Stimulated activated CD4-positive, alpha-beta T cell treated with anti-CD3 and anti-CD28 coated beads, Interleukin-2, amount 100 ng/mL, for 48 hours (primary cell): ENCODE measurements at places on chromosomes 11 and 22.

GRCh38 chr11:18223591-18224387, 12.8 kb downstream of the SAA4 start:
- DNase-seq = no peak

DNA sequence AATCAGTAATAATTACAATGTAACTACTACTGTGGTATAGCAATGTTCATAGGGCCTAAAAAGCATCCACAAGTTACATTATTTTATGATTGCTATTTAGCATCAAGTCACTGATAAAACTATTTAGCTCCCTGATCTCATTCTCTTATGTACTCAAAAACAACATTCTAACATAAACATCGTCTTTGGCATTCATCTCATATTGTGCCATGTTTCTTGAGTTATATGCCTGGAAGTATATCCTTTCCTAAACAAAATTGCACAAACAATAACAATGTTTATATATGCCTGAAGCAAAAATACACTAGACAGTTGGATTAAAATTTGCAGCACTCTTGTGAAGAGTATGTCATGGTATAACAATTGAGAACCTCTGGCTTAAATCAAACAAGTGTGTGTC, 34.1 kb downstream of the HORMAD2 start:
- DNase-seq = no peak

DNA sequence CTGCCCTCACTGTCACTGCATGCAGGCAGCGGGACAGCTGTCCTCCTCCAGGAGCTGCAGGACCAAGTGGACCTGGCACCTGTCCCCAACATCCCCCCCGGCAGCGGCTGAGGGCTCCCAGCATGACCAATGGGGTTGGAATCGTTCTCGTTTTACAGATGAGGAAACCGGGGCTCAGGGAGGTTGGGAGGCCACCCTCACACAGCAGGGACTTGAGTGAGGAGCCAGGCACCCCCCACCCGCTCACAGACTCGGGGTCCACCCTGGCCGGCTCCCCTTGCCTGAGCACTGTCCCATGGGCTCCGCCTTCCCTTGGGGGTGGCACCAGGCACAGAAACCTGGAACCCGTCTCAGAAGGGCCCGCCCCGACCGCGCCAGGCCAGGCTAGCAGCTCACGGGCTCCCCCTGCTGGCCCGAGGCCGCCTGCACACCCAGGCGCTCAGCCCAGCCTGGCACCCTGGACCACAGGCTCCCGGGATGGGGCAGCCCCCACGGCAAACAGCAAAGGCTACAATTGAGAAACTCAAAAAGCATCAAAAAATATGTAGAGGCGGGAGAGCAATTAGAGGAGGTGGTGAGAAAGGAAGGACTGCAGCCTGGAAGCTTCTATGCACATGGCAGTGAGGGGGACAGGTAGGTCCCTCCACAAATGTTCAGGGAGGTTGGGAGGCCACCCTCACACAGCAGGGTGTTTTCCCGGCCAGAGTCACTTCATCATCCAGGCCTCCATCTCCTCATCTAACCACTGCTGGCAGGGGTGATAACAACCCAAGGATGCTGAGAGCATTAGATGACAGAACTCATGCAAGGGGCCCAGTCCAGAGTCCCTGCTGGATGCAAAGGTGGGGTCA, 12.8 kb downstream of the MACROD1 start:
- peak; percentile 80 for DNase-seq

GRCh38 chr11:126817096-126817495, 183.5 kb downstream of the KIRREL3 start:
- no peak for DNase-seq

DNA sequence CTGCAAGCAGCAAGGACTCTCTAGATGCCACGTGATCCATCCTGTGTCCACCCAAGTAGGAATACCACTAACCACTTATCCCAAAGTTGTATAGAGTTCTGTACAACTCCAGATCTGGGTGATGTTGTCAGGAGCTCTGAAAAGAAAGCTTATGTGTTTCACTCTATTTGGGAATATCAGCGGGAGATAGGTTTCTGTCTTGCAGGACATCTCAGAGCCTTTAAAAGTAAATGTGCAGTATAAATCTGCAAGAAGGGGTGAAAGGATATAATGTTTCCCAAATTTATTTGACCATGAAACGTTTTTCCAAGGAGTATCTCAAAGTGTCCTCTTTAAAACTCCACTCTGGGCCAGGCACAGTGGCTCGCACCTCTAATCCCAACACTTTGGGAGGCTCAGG, 13.9 kb downstream of the IRAG1 start:
- DNase-seq = no peak

DNA sequence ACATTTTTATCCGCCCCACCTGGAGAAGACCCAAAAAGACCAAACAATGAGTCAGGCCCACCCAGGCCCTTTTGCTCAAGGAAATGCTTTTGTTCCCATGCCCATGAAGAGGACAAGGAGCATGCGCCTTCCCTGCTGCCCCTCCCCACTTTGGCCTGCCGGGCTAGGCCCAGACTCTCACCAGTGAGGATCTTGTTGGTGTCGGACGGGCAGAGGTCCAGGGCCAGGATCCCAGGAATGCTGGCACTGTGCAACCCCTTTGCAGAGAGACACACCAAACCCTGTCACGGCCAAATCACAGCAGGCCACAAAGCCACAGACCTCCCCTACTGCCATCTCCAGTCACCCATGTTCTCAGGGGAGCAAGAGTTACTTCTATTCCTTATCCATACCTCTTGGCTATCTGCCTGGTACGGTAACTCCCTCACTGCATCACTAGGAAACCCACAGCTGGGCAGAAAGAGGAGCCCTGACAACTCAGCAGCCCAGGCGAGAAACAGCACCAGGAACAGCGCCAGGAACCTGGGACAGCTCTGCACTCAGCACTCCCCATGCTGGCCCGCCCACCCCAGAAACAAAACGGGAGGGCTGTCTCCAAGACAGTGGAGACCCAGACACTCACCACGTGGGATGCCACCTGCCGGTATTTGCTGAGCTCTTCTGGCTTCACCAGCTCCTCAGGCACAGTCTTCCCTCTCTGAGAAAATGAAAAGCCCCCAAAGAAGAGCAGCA, 5.5 kb downstream of the PRPF19 start:
- no peak for DNase-seq

- DNase-seq = no peak
Measured at GRCh38 chr11:104764710-104765045, 133.6 kb downstream of the CASP12 start.

GRCh38 chr11:62846177-62846576, 6.8 kb upstream of the WDR74 start:
- no peak for DNase-seq

DNA sequence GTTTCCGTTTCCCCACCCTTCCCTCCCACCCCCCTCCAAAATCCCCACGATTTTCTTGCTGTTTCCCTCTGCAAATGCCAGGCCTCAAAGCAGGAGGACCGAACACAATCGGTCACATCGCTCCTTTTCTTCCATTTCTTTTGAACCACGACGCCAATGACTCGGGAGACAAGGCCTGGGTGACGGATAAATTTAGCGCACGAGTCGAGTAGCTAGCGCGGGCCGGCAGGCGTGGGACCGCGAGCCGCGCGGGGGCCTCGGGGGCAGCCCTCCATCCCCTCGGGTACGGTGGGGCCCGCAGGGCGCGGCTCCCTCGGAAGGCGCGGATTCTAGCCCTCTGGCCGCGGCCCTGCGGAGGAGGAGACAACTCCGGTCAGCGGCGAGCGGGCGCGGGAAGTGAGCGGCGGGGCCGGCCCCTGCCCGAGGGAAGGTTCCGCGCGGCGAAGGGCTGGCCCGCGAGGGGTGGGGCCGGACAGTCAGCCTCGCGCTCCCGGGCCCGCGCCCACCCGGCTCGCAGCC, 414 bp downstream of the JOSD1 start:
- DNase-seq = no peak

DNA sequence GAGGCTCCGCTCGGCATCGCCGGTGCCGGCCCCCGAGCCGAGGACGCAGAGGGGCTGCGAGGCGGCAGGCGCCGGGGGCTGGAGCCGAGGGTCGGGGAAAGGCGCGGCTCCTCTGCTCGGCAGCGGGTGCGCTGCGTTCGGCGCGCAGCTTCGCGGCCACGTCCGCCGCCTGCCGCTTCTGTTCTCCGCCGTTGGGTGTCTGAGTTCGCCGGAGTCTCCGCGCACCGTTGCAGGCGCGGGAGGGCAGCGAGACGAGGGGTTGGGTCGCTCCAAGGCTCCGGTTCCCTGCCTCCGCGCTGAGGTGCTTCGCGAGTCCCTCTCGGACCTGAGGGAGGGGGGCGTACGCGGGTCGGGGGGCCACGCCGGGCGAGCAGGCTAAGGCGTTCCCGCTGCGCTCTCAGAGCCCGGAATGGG, 347 bp downstream of the MN1 start:
- DNase-seq = peak; percentile 15

- no peak for DNase-seq
Measured at GRCh38 chr22:25375683-25376082, 156.2 kb downstream of the CRYBB2 start.

- DNase-seq = no peak
Measured at GRCh38 chr22:31150615-31151014, 9.4 kb upstream of the RNF185 start.

- no peak for DNase-seq
Measured at GRCh38 chr11:1074244-1075221, at the start of gene MUC2. Gene MUC2, plus strand, starts transcription at chr11:1074874.

DNA sequence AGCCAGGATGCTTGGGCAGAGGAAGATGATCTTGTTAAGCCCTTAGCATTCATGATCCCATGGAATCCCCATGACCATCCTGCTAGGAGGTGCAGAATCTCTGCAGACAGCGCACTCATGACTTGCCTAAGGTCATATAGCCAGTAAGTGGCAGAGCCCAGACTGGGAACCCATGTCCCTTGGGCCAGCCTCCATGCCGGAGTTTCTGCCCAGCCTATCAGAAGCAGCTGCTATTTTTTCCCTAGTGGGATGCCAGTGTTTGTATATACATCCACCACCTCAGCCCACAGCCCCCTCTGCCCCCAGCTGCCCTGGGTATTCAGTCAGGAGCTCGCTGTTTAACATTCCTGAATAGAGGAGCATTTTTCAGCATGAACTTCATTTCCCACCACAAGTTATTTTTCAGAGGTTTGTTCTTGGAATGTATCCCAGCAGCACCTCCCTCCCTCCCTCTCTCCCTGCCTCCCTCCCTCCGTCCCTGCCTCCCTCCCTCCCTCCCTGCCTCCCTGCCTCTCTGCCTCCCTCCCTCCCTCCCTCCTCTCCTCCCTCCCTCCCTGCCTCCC, 34.4 kb upstream of the SUSD2 start:
- no peak for DNase-seq

- no peak for DNase-seq
Measured at GRCh38 chr22:42340829-42341383, 70.5 kb upstream of the TCF20 start.
